C1 segment of cervical spinal cord (tissue), 14 donors: ENCODE measurements at places on chromosomes 7 and 10.
A peak's percentile ranks its signal among the peaks of the same experiment; 100 is the strongest.

DNA sequence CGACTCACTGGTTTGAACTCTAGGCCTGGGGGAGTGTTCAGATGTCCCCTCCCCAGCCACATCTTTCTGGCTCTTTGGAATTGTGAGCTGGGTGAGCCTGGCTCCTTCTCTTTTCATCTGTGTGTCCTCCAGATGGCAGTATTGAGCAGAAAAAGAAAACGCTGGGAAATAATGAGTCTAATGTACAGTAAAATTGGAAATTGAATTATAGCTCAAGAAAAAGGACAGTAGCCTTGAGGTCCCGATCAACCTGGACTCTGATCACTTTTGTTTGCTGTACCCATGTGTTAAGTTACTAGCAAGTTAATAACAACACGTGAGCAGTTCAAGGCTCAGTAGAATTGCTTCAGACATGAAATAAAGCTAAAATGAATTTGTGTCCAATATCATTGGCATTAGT, 77.9 kb downstream of the SNX10 start:
- peak; percentile 5 for DNase-seq

- DNase-seq: no peak
Observed at GRCh38 chr7:41763626-41764025, 60.7 kb upstream of the INHBA start.

DNA sequence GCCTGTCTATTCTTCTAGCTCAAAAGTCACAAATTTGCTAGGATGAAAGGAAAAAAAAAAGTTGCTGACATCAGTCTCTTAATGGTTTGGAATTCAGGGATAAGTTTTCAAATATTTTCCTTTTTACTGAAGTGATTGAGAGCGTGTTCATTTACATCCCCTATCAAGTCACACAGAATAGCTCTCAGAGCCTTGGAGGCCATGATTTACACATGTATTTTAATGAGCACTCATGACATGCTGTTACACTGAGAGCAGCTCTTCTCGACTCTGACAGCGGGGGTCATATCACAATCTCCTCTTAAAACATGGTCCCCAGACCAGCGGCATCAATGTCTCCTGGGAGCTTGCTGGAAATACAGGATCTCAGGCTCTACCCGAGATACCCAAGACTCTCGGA, 232.7 kb downstream of the POU6F2 start:
- no peak for DNase-seq

- DNase-seq: no peak
Observed at GRCh38 chr10:11097686-11098085, 80.0 kb downstream of the CELF2 start.

GRCh38 chr7:149774237-149775175, 1.1 kb upstream of the ZNF467 start:
- no peak for DNase-seq

GRCh38 chr7:28955718-28956607, 2.2 kb downstream of the TRIL start:
- peak; percentile 24 for DNase-seq

- no peak for DNase-seq
Observed at GRCh38 chr10:51759896-51760534, 60.6 kb upstream of the CSTF2T start.

GRCh38 chr7:148334441-148334956, 256.1 kb upstream of the C7orf33 start:
- no peak for DNase-seq

- DNase-seq: no peak
Observed at GRCh38 chr7:131203291-131203976, 124.2 kb upstream of the MKLN1 start.

- DNase-seq: no peak
Observed at GRCh38 chr10:123579675-123580074, 86.5 kb upstream of the GPR26 start.

DNA sequence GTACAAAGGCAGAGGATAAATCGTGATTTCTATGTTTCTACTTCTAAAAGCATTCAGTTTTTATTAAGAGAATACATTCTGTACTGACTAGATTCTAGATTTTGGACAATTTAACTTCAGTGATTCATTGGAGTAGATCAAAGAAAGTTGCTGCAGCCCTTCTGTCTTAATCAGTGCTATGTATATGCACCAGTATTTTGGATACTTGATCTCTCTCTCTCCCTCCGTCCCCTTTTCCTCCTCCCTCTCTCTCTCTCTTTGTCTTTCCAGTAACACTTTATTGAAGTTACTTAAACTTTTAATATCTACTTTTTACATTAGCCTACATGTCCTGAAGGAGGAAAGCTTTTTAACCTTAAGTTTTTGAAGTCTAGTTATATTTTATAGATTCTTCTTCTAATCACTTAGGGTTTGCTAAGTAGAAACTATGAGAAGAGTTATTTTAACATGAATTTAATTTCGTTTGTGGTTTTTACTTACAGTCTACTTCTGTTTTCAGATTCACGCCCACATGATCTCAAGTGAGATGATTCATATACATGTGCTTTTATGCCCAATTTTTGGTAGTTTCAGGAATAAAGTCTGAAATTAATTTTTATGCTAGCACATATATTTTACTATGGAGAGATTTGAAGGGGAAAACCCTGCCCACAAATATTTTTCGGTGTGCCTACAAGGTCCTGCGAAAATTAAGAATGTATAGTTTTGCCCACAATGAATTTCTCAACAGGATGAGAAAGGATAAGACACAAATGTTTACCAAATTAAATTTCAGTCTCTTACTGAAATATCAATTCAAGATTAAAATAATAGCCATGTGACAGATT, 9.1 kb downstream of the MDFIC start:
- DNase-seq: no peak

DNA sequence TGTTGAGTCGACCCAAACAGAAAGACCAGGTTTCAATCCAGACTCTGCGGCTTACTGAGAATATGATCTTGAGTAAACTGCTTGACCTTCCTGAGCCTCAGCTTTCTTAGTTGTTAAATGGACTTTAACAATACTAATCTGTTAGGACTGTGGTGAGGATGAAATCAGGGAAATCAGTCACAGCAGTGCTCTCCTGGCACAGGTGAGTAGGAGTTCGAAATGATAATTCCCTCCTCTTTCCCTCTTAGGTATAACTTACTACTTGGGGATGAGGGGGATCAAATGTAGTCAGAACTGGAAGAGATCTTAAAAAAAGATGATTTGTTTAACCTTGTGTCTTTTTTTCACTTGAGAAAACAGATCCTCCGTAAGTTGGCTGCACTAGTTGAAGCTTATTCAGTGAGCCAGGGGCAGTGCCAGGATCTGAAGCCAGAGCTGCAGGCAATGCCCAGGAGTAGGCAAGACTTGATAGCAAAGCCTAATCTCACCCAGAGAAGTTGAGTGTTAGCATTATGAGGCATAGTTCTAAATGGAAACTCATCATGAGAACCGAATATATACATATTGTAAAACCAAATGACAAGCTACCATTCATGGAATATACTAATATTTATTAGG, 1.8 kb upstream of the MAGI2 start:
- no peak for DNase-seq

DNA sequence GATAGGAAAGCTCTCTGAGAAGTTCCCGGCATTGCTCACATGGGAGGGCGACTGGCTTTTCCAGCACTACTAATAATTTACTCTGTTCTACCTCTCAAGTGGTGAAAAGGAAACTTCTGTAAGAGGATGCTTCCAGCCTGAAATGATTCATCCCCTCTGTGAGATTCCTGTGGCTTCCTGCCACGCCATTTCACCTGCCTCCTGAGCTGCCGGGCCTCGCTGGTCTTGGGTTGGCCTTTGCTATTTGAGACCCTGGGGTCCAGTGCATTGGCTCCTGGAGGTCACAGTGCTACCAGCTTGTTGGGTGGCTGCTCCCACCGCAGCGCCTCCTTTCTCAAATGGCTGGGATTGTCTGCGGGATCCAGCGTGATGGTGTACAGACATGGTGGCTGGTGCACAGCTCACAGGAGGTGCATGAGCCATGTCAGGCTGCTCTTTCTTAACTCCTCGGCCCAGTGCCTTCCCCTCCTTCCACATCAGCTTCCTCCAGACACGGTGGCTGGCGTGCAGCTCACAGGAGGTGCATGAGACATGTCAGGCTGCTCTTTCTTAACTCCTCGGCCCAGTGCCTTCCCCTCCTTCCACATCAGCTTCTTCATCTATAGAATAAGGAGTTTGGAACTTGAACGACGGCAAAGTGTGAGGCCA, 42.9 kb upstream of the PCBD1 start:
- DNase-seq: no peak

- DNase-seq: no peak
Observed at GRCh38 chr7:82229164-82229563, 214.4 kb downstream of the CACNA2D1 start.

DNA sequence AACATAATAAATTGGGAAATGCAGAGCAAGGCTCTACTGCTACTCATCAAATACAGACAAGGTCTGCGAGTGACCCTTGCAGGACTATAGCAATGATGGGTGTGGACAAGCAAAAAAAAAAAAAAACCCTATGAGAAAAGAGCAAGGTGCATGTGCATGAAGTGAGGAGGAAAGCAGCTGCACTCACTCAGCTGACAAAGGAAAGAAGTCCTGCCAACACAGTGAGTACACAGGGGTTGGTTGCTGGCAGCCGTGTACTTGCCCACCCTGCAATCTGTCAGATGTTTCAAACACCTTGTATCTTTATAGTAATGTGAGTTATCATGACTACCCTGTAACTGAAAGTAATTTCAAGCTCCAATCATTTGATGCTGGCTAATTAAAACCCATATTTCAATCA, 20.5 kb downstream of the CHCHD3 start:
- DNase-seq: no peak

DNA sequence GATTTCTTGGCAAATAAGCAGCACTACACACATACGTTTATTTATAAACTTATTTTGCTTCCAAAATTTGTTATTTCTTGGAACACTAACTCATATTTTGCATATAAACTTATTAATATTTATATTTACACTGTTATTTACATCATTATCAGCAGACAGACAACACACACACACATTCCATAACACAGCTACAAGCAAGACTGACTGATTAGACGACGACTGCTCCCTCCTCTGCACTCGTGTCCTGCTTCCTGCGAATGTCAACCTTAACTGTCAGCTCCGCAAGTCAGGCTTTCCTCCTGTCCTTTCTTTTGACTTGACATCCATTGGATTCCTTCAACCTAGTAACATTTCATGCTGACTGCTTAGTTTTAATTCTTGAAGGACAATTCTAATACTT, 96.6 kb downstream of the ATE1 start:
- DNase-seq: no peak

DNA sequence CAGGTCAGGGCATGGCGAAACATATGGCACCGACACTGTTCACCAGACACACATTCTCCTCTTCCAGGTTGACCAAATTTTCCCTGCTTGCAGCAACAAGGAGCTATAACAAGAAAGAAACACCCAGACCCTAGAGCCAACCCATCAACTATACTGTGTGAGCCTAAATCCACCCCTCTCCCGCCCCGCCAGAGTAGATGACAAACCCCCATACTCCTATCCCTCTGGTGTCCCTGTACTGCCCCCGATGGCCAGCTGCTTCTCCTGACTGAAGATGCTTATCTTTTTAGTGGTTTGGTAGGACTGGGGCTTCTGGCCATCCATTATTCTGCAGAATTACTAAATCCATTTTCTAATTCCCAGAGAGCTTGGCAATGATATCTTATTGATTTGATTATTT, 70.1 kb upstream of the EEPD1 start:
- no peak for DNase-seq

DNA sequence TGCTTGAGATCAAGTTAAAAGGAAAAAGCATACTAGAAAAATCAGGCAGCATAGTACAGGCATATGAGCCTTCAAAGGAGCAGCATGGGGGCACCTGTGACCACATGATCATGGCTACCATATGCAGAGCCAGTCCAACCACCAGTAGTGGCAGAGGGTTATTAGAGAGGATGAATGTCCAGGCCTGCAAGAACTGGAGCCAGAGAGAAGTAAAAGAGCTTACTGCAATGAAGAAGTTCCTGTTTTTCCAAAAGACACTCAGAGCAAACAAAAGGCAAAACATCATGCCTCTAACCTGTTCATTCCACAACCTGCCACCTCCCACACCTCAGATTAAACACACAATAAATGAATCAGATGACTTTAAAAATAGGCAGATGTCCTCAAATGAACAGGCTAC, 99.6 kb upstream of the NAMPT start:
- DNase-seq: no peak

DNA sequence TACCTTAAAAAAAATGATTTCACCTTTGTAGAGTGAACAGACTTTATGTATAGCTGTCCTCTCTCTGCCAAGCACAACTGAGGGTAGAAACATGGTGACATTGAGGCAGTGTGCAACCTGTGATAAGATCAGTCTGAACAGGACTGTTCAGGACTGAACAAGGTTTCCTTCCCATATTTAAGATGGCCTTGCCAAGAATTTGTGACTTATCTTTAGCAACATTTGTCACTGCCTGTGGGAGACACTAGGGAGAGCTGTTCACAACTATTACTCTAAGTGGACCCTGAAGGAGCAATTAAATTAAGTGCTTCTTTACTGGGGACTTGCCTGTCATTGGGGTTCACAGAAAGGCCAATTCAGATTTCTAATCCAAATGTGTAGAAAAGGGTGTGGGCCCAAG, 6.7 kb downstream of the OR13A1 start:
- DNase-seq: no peak

GRCh38 chr10:16401416-16401815, 35.4 kb upstream of the PTER start:
- DNase-seq: no peak
